Activated CD8-positive, alpha-beta memory T cell treated with anti-CD3 and anti-CD28 coated beads for 24 hours (primary cell): ENCODE measurements at places on chromosomes 5 and 9.

- DNase-seq = no peak
Observed at GRCh38 chr5:80825786-80826460, 134.2 kb upstream of the RASGRF2 start.

GRCh38 chr9:6905850-6906375, 148.1 kb downstream of the KDM4C start:
- no peak for DNase-seq

DNA sequence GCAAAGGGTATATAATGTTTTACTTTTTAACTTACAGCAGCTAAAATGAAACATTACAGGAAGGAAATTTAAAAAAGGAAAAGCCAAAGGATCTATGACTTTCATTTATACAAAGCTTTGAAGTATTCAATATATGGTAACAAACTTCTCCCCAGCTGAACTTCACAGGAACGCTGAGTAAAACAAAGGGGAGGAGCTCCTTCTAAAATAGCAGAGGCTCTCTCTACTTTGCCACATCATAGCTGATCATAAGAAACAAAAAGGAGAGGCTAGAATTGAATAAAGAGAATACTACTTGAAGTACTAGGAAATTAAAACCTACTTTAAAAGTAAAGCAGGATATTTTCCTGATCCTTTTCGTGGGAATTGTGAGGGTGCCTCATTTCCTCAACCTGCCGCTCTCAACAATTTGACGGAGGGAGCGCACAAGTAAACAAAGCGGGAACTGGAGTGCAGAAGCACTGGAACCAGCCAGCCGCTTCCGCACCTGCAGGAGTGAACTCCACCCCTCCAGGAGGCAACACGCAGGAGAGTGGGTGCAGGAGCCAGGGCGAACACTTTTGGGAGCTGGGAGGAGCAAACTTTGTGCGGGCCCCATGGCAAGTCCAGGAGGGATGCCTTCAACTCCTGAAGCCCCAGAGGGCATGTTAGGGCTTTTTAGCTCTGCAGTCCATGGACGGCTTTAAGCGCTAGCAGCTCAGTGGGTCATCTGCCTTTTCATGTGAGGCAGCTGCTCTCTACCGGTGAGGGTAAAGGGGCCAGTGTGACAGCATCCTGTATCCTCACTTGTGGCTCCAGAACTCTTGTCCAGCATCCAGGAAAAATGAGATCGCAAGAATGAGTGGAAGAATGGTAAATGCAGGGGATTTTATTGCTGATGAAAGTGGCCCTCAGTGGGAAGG, 757.4 kb downstream of the PTPRD start:
- no peak for DNase-seq

DNA sequence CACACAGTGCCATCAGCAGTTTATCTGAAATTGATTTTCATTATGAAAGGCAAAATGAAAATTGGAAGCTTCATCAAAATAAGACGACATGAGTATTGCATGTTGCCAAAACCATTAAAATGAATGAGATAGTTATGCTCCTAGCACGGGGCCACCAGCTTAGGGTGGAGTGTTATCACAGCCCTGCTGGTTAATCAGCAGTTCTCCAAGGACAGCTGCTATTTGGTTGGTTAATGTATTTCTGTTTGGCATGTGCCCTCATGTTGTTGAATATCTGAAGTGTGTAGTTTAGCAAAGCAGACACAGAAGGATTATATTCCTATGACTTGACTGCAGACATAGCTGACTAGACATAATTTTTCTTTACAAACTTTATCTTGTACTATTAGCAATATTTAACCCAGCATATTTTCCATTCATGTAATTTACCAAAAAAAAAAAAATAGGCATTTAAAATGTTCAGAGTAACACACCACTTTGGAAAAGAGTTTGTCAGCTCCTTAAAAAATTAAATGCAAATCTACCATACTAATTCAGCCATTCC, 98.6 kb upstream of the PIK3R1 start:
- DNase-seq = no peak

DNA sequence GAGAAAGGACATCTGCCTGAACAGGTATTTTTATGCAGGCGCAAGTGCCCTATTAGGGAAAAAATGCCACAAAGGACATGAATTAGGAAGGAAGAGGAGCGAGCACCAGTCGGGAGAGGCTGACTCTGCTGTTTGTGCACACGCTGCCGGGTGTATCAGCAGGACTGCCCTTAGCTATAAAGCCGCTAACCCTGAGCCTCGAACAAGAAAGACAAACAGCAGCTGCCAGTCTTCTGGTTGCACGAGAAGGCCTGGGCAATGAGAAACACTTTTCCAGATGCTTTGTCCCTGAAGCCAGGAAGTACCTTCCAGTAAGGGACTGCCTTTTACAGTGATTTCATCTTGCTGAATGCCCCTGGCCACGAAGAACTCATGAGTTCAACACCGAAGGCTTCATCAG, 12.6 kb downstream of the QSOX2 start:
- no peak for DNase-seq

DNA sequence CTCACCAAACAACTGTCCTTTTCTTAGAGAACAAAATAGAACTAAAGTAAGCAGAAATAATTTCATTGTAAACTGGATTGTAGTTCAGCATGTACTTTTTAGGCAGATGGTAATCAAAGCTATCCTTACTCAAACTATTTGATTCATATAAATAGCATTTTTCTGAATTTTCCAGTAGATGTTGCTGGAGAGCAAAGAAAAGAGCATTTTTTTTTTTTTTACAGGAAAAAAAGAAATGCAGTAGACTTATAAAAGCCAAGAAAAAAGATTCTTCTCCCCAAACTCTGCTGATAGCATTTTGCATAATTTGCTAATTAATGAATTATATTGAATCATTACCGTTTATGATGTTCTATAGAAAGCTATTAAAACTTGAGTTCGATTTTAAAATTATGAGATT, 715.3 kb upstream of the WWC1 start:
- no peak for DNase-seq

GRCh38 chr5:14284392-14285148, 141.4 kb downstream of the TRIO start:
- DNase-seq = no peak

DNA sequence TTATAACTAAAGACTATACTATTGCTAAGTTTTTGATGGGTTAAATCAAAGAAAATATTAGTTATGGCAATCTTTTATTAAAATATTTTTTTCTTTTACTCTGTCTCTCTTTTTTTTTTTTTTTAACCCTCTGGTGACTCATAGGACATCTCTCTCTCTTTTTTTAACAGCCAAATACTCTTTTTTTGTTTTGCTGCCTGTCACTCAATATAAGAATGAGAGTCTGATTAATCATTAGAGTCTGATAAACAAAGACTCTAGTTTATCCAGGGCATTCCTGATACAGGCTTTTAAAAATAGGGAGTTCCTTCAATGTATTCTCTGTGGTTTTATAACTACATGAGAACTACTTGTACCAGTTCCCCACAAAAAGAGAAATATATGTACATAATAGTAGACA, 77.3 kb downstream of the SLC38A9 start:
- DNase-seq = no peak

- DNase-seq = no peak
Observed at GRCh38 chr5:35188031-35188457, 42.2 kb downstream of the PRLR start.

- DNase-seq = no peak
Observed at GRCh38 chr9:106632621-106633020, 230.3 kb upstream of the ZNF462 start.
